ENCODE measurements at places on chromosomes 4 and X.

GRCh38 chr4:108303488-108304177 lies 134.9 kb upstream of the LEF1 start:
- DNase-seq, result no peak

DNA sequence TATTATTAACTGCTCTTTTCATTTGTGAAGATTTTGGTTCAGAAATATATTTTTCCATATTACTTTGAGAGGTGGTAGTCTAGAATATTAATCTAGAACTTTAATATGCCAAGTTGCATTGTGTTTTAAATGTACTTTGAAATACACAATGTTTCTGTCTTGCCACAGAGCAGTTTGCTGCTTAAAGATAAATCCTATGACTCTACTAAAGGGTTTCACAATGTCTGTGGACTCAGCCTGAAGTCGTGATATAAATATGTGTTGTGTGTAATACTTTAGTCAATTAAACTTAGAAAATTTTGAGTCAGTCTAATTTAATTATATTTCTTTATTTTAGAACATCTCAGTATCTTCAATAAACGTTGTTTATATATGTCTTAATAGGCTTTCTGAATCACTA lies 1771.7 kb upstream of the PCDH7 start:
- DNase-seq, result no peak

- DNase-seq, result no peak
These were observed 66.7 kb upstream of the PJA1 start for GRCh38 chrX:69231903-69232302.

GRCh38 chr4:12186526-12186925 lies 757.8 kb upstream of the HS3ST1 start:
- no peak for DNase-seq

DNA sequence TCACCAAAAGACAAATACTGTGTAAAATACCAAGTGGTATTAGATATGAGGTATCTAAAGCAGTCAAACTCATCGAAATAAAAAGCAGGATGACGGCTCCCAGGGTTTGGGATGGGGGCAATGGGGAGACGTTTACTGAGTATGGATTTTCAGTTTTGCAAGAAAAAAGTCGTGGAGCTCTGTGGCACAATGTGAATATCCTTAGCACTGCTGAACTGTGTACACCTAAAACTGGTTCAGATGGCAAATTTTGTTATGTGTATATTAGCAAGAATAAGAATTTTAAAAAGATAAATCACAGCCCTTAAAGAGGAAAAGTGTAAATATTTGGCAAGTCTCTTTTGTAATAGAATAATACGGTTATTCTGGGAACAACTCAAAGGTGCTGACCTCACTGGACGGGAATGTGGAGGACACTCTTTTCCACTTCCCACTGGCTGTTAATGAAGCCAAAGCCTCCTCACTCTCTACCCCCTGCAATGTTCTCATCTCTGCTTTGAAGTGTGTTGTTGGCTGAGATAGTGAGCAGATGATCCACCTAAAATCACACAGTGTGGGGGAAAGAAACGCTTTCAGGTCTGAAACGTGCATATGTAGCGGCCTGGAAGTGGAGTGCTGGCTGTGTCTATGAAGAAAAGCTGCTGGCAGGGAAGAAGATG lies 49.2 kb downstream of the SEL1L3 start:
- no peak for DNase-seq

GRCh38 chrX:86604607-86605006 lies 456.4 kb downstream of the DACH2 start:
- no peak for DNase-seq

DNA sequence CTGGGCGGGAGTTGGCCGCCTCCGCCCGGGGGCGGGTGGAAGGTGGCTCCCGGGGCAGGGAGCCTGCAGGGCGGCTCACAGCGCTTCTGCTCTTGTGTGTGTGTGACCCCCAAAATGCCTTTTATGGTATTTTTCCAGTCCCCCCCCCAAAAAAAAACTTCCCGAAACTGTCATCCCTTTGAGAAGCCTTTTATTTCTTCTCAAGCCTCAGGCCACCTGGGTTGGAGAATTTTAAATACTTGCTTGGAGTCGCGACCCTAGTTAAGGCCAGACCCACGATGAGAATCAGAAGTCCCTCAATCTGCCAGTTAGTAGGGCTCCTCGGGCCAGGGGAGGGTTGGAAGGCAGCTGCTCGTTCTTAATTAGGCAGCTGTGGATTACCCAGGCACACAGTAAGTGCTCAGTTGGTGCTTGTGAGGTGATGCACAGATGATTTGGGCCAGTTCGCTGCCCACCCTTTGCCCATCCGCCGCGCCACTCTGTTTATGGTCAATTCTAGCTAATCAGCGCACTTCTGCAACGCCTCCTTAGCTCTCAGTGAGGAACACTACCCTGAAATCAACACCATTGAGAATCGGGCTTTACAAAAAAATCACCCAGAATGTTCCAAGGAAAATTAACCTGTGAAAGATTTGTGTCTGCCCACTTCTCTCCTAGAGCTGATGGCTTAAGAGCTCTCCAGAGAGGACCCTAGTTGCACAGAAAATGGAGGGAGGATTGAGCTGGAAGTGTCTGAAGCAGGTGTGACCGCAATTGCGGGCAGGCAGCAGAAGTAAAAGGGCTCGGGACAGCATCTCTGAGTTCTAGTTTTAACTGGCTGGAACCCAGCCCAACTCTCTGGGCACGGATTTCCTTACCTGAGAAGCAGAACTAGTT lies 648 bp upstream of the SCD5 start:
- DNase-seq, result no peak

DNA sequence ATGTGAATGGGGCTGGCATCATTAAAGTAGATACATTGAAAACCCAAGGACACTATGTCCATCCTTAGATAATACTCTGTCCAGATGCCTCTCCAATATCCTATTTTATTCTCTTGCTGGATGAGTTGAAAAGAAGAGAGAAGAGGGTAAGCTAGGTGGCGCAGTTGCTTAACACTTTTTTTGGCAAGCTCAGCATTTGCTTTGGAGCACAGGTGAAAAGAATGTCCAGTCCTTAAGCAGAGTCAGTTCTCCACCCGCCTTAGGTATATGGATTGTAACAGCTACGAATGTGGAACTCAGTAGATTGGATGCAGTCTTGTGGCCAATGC lies 208.4 kb downstream of the NWD2 start:
- DNase-seq, result no peak

DNA sequence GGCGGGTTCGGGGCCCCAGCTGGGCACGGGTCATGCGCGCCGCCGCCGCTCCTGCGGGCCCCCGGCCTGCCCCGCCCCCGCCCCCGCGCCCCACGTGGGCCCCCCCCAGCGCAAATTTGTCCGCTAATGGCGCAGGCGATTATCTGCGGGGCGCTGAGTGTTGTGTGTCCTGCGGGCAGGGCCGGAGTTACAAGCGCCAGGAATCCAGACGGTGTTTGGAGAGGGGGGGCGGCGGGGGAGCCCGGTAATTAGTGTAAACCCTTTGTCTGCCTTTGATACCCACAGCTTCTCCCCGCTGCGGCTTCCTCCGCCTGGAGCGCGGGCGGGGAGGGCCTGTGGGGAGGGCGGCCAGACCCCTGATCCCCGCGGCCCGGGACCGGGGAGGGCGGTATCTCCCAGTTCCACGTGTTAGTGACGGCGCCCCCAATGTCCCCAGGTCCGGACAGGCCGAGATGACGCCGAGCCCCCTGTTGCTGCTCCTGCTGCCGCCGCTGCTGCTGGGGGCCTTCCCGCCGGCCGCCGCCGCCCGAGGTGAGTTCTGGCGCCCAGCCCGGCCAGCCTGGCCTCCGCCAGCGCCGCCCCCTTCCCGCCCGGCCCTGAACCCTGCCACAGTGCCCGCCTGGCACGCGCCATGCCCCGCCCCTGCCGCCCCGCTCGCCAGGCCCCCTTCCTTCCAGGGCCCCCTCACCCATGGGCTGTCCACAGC lies 761 bp downstream of the FGFRL1 start:
- no peak for DNase-seq

DNA sequence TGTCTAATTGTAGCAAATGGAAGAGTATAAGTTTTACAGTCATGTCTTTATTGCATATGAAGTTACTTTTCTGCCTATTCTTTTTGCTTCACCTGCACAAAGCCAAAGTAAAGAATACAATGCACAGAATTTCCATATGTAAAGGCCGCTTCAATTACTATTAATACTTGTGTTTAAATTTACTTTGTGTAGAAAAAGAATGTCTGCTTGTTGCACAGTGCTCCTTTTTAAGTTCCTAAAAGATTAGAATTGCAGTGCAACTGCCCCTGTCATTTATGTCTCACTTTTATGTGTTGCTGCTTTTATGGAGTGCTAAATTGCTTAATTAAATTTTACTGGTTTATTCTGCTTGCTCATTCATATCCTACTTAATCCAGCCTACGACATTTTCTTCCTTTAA lies 830.5 kb downstream of the PDHA2 start:
- no peak for DNase-seq

- DNase-seq, result no peak
These were observed 98.0 kb upstream of the MAGEB16 start for GRCh38 chrX:35700121-35700520.

- DNase-seq, result no peak
These were observed 72.0 kb downstream of the JAKMIP1 start for GRCh38 chr4:6128221-6128850.

DNA sequence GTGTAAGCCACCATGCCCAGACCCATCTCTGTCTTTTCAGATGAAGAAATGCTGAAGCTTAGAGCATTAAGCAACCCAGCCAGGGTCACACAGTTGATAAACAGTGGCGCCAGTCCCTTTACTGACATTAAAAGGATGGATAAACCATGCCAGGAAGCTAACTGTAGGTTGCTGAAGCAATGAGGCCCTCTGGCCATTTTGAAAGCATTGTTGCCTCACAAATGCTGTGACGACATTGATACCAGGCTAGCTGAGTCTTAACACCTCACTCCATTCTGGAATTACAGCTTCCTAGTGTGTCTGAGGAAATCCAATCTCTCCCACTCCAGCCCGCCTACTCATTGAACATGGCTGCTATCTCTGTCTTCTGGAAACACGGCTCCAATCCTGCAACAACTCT lies 89.7 kb downstream of the LNX1 start:
- no peak for DNase-seq

- no peak for DNase-seq
These were observed 109.3 kb upstream of the TBC1D9 start for GRCh38 chr4:140865253-140866217.

DNA sequence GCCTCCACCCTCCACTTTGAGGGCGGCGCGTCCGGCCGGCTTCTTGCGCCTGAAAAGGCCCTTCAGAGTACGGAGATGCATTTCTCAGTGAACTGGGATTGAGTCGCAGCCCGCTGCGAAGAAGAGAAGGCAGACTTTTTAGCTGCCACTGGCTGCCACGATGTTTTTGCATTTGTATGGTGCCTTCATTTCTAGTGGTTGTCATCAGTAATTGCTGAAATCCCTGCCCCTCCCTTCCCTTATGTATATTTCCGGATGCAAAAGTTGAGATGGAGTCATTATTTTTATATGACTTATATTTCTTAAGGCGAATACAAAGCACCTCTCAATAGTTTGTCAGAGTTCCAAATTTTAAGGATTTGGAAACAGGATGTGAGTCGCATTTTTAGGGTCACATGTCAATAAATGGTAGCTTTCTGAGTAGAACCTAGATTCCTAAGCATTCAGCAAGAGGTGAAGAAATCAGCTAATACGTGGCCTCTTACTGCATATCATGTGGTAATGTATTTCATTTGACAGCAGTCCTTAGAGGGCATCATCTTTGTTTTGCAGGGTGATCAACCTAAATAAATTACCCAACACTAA lies 658 bp downstream of the ATP6AP2 start:
- no peak for DNase-seq

GRCh38 chr4:38231626-38232025 lies 271.4 kb downstream of the PTTG2 start:
- DNase-seq, result no peak

GRCh38 chrX:142711796-142712290 lies 313.9 kb upstream of the SPANXN4 start:
- no peak for DNase-seq

DNA sequence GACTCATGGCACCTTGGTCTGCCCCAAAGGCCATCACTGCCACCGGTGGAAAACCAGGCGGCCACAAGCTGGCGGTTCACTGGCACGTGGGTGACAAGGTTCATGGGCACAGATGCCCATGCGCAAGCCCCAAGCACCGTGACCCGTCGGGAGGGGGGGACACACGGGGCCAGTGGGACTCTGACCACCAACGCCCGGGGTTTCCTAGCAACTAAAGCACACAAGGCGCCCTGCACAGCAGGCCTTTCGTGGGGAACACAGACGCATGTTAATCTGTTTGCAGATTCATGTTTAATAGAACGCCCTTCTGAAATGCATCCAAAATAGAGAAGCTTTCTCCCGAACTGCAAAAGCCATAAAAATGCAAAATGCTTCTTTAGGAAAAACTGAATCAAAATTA lies 43.9 kb downstream of the FAM53A start:
- no peak for DNase-seq

DNA sequence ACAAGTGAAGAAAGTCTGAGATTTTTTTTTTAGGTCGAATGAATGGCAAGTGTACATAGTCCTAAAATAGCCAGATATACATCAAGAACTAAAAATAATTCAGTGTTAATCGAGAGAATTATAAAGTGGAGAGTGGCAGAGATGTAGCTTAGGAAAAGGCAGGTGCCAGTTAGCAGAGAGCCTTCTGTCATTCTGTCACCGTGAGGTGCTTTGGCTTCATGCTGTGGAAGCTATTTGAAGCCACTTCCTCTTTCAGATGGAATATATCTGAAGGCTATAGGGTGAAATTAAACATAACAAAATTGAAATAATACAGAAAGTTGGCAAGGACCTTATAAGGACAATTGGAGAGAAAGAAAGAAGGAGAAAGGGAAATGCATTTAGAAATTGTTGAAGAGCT lies 756.3 kb downstream of the CCSER1 start:
- no peak for DNase-seq

DNA sequence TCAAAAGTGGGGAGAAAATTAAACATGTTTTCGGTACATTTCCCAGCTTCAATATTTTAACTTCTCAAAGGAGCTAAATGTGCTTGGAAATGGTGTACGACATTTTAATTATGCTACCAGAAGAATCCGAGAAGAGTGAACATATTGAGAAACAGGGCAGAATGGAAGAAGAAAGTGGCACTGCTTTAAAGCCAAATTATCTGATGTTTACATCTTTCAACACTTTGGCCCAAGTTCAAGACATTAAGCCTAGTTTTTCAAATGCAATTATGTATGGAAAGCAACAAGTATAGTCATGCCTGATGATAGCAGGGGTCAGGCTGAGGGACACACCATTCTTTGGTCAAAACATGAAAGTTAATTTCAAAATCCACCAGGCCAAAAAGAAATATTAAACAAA lies 577.9 kb upstream of the ZFP42 start:
- no peak for DNase-seq

- DNase-seq, result no peak
These were observed 13.8 kb downstream of the MOB1B start for GRCh38 chr4:70915874-70916559.

GRCh38 chr4:57426779-57427395 lies 316.7 kb upstream of the IGFBP7 start:
- no peak for DNase-seq

DNA sequence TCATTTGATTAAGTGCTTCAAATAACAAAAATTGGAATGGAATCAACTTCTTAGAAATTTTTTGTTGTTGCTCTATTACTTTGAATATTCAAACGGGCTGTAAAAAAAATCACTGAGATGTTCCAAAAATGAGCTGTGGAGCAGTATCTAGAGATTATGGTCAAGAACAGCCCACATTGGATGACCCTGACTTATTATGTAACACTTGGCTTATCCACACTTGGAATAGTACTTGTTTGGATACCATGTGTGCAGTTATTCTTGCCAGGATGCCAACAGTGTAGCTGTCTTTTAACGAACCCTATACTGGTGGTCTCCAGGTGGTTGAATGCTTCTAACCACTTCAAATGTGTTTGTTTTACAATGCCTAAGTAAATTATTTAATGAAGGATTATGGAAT lies 64.9 kb upstream of the CAMK2D start:
- DNase-seq, result no peak

All from activated T-helper 1 cell treated with anti-CD3 and anti-CD28 coated beads, Interleukin-2, amount 50 U/mL, for 16 hours (primary cell).